ENCODE measurements at places on chromosomes 3 and 15. TPM values are rescaled to one million over a fixed set of nuclear protein-coding genes. Genes with fewer than 3 reads are reported as not detected.
A peak's percentile ranks its signal among the peaks of the same experiment; 100 is the strongest.

CGNL1 gene
- 11.8 TPM for total RNA-seq

LRRN1 gene
- 85.2 TPM for total RNA-seq

IL17RB gene
- 10.5 TPM for total RNA-seq

GOLGA6A gene
- not detected for total RNA-seq

DNA sequence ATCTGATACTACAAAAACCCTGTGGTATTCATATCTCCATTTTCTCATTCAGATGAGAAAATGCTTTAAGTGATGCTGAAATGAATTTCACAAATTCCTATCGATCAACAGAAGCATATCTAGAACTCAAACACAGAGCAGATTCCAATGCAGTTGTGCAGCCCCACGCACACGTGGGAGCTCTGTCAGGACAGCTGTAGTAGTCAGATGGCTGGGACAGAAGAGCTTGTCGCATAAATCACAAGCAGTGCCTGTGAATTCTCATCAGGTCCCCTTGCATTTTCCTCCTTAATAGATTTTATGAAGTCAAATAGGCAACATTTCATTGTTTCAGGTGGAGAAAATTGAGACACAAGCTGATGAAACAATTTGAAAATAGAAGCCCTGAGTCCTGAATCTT, 792.3 kb downstream of the AGBL1 start:
- DNase-seq: no peak

DNA sequence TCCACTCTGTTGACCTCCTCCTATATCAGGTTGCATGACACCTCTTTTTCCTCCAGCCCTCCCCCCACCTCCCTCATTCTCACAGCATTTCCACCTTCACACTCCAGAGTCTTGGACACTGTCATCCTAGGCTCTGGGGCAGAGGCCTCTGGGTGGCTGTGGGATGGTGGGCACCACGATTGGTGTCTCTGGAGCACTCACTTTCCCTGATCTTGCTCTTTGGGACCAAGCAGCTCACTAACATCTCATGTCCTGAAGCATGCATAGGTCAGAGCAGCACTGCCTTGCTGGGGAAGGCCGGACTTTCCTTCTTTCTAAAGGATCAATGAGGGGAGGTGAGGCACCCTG, 14.9 kb downstream of the ZBTB47 start:
- no peak for DNase-seq

- no peak for DNase-seq
Measured at GRCh38 chr3:11373654-11374053, 101.5 kb downstream of the ATG7 start.

DNA sequence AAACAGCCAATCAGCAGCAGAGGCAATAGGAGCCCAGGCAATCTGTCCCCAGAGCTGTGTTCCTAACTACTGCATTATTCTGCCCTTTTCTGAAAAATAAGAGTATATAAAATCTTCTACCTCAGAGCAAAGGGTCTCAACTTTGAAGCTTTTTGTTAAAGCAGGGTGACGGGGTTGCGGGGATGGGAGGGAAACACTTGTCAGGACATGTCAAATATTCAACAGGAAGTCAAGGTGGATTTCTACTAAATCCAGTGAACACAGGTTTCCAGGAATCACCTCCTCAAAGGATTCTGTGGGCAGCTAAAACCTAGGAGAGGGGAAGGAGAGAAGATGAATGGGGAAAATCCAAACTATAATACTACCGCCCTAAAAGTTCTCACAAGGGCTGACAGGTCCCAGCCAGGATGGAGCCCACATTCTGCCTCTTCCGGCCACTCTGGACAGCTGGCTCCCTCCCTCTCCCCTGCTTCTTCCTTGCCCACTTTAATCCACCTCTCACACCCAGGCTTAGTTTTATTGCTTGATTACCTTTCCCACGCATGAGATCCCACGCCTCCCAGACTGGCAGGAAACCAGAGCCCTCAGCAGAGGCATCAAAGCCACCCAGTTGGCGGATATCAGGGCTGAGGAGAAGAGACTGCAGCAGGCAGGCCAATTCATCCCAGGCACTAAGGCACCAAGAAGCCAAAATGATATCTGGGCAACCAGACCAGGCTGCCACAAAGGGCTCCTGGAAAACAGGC, 77.2 kb downstream of the OSBPL10 start:
- no peak for DNase-seq

GRCh38 chr3:121781611-121782010, 32.1 kb upstream of the GOLGB1 start:
- no peak for DNase-seq

DNA sequence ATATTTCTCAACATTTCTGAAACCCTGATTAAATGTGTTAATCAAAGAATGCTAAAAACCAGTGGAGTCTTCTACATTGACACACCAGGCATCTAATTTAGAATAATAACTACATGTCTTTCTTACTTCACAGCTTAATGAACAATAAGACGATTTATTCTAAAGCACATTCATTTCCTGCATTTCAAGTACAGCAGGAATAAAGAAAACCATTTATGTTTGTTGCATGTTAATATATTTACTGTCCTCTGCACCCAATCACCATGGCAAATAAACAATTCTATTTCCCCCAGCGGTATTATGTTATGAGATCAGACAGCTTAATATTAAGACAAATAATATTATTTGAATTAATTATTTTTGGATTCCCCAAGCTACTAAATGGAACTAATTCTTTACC, 1336.3 kb upstream of the CADM2 start:
- no peak for DNase-seq

DNA sequence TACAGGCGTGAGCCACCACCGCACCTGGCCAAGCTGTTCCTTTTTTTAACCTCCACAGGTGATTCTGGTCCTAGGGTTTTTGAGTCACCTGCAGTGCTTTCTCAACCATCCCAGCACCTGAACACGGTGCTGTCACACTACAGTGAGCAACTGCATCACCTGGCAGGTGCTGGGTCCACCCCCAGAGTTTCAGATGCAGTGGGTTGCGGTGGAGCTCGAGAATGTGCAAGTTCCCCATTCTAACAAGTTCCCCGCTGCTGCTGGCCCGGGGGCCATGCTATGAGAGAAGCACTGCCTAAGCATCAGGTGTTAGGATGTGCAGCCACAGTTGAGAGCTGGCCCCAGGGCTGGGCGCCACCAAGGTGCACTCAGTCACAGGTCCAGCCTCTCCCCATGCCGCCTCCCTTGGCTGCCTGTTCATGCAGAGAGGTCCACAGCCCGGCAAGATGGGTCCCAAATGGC, 18.0 kb downstream of the ISG20 start:
- DNase-seq: no peak

GRCh38 chr3:38143511-38143910, 5.0 kb downstream of the MYD88 start:
- peak; percentile 53 for DNase-seq

DNA sequence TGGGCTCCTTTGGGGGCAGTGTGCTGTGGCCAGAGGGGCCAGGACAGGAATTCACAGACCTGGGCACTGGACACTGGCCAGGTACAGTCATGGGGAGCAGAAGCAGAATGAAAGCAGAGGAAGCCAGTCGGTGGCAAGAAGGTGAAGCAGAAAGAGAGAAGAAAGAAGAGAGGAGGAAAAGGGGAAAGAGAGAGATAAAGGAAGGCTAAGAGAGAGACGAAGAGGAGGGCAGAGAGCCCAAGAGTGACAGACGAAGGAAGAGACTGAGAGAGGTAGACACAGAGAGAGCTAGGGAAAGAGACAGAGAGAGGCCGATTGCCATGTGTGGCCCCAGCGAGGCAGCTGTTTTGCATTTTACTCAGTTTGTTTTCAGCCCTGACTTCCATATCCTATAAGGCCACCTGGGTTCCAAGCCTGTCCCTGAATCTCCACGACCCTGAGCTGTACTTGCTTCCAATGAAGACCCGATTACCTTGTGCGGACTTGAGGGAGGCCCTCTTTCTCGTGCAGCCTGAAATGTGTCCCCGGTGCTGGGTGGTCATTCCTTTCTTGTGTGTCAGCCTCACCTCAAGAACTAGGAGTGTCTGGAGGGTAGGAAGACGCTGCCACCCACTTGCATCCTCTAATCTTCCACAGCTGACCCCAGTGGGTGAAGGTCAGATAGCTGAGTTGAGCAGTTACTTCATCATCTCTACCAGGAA, 73.9 kb downstream of the LSM3 start:
- DNase-seq: no peak

GRCh38 chr3:52299879-52300611, 12.4 kb downstream of the GLYCTK start:
- no peak for DNase-seq

DNA sequence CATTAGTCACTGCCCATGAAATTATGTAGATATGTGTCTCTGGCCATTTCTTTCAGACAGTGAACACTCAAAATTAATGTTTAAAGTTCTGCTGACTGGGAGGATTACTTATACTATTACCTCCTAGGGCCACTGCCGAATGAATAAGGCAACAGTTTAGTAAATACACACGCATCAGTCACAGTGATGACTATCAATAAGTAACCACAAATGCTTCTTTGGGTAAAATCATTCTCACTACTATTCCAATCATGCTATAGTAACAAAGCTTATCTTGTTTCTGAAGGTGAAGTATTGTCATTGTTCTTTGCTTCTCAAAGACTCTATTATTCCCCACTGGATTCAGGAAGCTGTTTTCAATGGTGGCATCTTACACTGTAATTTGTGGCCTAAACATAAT, 478.8 kb downstream of the EPHA3 start:
- no peak for DNase-seq

GRCh38 chr3:62319570-62320243, 53.6 kb downstream of the FEZF2 start:
- no peak for DNase-seq

- DNase-seq: peak; percentile 3
Measured at GRCh38 chr15:100722551-100723314, 120.3 kb downstream of the ASB7 start.

GRCh38 chr3:151383956-151384355, 597 bp downstream of the P2RY12 start:
- DNase-seq: no peak

- no peak for DNase-seq
Measured at GRCh38 chr3:5423076-5423475, 235.6 kb downstream of the EDEM1 start.

DNA sequence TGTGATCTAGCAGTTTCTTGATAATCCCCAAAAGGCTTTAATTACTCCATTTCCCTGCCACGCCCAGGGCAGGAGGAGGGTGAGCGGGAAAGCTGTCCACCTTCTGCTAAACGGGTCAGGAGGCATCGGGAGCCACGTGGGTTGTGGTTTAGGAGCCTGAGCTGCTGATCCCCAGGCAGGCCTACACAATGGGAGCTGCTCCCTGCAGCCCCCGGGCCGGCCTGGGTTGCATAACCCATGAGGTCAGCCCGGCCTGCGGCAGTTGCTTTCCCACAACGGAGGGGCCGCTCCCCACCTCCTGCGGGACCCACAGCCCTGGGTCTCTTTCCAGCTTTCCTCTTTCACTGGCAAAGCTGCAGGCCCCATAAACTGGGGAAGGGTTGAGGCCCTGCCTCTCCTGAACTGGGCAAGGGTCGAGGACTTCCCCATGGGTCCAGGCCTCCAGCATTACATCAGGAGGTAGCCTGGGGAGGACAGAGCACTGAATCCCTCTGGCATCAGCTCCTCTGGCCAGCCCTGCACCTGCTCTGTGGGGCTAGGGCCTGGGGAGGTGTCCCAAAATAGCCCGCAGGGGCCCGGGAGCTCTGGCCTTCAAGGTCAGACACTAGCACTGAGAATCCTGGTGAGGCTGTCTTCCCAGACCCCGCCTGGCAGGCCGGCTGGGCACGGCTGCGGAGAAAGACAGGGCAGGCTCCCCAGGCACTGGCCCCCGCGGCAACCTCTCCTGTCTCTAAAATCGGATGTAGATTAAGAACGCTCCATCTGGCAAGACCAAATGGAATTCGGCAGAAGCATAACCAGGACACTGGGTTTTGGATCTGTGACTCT, 47.3 kb downstream of the ZDHHC19 start:
- DNase-seq: no peak

Measured in type B pancreatic cell (in vitro differentiated cells).